Mesenteric fat pad (tissue), 1 donor: ENCODE measurements at places on chromosomes 12 and 14. TPM values are rescaled to one million over a fixed set of nuclear protein-coding genes. Genes with fewer than 3 reads are reported as not detected.

The KTN1 gene
- total RNA-seq: 159 TPM

The LRP1-AS gene
- not detected for total RNA-seq

The LMO3 gene
- 61.2 TPM for total RNA-seq

The RILPL2 gene
- total RNA-seq: 10.4 TPM
